Cardiac septum (tissue), 1 donor: ENCODE measurements at places on chromosomes 7 and 10.

DNA sequence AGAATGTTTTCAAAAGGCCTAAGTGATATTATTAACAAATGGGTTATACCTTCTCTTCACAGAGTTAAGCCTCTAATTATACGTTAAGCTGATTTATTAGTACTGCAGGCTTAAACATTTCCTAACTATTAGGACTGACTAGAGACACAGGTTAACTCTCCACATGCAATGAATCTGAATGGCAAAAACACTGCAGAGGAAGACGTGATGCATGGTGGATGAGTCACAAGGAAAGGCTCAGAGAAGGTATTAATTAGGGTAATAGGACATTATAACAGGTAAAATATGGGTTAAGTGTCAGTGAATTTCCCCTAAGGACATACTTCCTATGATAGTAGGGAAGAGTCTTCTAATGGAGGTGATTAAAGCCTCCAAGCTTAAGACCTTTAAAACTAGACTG lies 24.7 kb upstream of the SEM1 start:
- no peak for DNase-seq

DNA sequence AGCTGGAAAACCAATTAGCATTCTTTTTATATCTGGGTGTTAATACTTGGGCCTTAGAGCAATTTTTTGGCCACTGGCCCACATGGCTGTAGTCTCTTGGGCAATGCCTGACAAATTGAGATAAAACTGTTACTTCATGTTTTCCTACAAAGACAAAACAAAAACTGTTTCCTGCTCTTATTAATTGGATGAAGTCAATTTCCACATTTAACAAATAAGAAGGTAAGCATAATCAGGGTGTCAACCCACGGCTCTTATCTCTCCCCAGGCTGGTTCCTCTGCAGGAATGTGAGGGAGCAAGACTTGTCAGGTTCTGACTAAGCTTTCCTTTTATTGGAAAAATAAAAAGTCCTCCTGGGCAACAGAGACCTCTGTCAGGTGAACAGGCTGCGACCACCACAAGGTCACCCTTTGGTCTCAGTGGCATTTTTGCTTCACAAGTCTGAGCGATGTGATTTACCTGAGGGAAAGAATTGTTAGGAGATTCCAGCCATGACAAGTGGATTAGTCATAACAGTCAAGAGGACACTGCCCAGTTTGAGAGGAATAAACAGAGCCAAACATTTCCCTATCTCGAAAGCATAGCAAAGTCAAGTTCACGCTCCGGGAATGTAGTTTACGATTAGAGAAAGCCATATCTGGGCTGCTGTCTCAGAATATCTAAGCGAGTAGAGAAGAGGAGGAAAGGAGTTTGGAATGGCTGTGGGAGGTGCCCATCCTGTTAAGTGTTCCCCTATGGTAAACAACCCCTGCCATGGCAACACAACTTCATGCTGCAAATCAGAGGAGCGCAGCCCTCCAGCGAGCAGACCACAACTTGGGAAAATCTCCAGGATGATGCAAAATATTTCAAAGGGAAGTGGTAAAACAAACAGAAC lies 144.4 kb downstream of the TES start:
- DNase-seq: peak; percentile 83

DNA sequence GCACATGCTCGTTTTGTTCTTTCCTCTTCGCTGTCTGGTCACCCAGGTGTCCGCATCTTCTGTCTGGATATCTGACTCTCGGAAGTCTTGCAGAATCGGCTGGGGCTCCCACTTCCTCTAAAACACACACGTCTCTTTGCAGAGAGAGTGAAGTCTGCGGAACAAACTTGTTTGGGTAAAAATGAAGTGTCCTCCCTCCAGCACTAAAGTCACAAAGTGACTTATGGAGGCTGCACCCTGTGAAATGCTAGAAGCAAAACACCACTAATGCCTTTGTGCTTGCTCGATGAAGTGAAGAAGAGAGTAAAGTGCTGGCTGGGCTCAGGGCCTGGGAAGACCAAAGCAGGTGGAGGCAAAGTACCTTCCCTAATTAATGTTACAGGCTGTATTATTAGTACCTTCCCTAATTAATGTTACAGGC lies 71.4 kb downstream of the FGFR2 start:
- no peak for DNase-seq

GRCh38 chr10:8136736-8137135 lies 82.2 kb downstream of the GATA3 start:
- DNase-seq: no peak

DNA sequence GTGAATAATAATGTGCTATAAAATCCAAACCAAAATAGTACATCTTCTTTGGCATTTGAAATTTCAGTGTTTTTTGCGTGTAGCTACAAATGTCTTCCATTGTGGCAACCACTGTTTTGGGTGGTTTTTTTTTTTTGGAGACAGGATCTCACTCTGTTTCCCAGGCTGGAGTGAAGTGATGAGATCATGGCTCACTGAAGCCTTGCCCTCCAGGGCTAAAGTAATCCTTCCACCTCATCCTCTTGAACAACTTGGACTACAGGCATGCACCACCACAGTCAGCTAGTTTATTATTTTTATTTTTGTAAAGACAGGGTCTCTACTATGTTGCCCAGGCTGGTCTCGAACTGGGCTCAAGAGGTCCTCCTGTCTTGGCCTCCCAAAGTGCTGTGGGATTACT lies 455.1 kb downstream of the AUTS2 start:
- DNase-seq: no peak

GRCh38 chr7:33882040-33882837 lies 23.1 kb upstream of the BMPER start:
- DNase-seq: no peak

- no peak for DNase-seq
These were observed 323.8 kb upstream of the C7orf33 start for GRCh38 chr7:148266795-148267194.

GRCh38 chr7:96380111-96380512 lies 58.2 kb upstream of the SLC25A13 start:
- DNase-seq: no peak

DNA sequence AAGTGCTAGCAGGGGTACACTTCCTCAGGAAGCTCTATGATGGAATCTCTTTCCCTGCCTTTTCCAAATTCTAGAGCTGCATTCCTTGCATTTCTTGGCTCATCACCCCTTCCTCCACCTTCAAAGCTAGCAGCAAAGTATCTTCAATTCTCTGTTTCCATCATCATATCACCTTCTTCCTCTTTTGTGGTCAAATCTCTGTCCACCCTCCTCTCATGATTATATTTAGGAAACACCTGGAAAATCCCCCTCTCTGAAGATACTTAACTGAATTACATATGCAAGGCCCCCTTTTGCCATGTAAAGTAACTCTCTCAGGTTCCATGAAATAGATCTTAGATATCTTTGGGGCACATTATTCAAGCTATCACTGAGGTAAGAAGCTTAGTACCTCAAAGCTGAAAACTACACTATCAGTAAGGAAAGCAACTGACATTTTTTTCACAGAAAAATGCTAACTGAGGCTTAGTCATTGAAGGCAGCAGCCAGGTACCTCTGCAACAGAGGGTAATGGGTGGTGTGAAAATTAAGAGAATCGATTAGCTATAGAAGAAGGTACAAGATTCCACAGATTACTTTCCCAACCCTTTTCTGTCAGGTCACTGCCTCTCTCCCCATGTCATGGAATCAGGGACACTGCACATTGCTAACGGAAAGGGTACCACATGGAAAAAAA lies 197.3 kb downstream of the MACC1 start:
- DNase-seq: no peak

DNA sequence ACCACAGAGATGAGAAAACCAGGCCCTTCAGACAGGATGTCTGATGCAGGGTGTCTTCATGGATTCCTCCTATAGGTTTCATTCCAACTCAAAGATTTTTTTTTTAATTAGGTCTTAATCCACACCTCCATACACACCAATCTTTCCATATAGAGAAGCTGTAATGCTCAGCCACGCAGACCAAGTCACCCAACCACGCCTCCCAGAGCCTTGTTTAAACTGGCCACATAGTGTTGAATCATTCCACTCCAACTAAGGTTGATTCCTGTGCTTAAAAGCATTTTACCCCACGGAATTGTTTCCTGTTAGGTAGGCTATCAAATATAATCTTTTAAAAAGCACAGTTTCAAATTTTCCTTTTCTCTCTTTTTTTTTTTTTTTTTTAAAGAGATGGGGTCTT lies 153.6 kb downstream of the TYW1B start:
- no peak for DNase-seq
